Liver (tissue), 10 donors: ENCODE measurements at places on chromosomes 3 and 15. TPM values are rescaled to one million over a fixed set of nuclear protein-coding genes. Genes with fewer than 3 reads are reported as not detected.

- no peak overlapping the region for H3K4me3 ChIP-seq
- no peak overlapping the region for H3K27ac ChIP-seq
- H3K36me3 ChIP-seq: no peaks in the 10 kb centered on the region
- DNase-seq: no peak
Measured at GRCh38 chr3:117750674-117751269, 1041.2 kb downstream of the TUSC7 start.

- H3K27me3 ChIP-seq: peaks cover 3% of the 10 kb centered on the region
- no peaks in the 10 kb centered on the region for H3K36me3 ChIP-seq
- DNase-seq: no peak
- H3K27ac ChIP-seq: no peak overlapping the region
- H3K4me1 ChIP-seq: no peaks in the 10 kb centered on the region
Measured at GRCh38 chr15:57865294-57865693, 158.8 kb downstream of the POLR2M start.

Gene GOLGA6A
- 0.08 TPM for polyA plus RNA-seq

DNA sequence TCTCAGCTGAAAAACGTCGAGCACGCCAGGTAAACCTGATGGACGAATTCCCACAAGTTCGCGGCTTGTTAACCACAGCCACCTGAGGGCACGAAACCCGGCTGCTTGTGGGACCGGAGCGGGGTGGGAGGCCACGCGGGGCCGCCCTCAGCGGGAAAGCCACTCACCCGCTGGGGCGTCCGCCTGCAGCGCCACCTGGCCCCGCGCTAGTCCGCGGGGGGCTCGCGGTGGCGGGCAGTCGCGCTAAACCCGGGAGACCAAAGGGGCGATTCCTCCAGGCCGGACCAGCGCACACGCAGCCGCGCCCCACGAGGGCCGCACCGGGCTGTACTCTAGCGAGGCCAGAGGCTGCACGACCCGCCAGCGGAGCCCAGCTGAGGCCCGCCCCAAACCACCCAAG, 15.7 kb upstream of the CFAP161 start:
- peaks cover 8% of the 10 kb centered on the region for H3K4me1 ChIP-seq
- no peaks in the 10 kb centered on the region for H3K36me3 ChIP-seq
- no peaks in the 10 kb centered on the region for H3K27me3 ChIP-seq
- H3K27ac ChIP-seq: no peak overlapping the region
- DNase-seq: no peak
- peak overlapping the region; percentile 41 for H3K4me3 ChIP-seq

Gene NEO1
- 5.9 TPM for polyA plus RNA-seq

Gene KLF15
- polyA plus RNA-seq: 71.0 TPM

Gene EHD4
- 7.3 TPM for polyA plus RNA-seq

DNA sequence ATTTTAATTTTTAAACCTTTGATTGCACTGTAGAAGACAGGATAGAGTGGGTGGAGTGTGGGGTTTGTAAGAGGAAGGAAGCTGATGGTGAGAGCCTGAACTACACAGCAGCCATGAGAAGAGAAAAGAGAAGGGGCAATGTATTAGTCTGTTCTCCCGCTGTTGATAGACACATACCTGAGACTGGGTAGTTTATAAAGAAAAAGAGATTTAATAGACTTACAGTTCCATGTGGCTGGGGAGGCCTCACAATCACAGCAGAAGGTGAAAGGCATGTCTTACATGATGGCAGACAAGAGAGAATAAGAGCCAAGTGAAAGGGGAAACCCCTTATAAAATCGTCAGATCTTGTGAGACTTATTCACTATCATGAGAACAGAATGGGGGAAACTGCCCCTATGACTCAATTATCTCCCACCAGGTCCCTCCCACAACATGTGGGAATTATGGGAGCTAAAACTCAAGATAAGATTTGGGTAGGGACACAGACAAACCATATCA, 37.3 kb downstream of the STARD5 start:
- no peaks in the 10 kb centered on the region for H3K36me3 ChIP-seq
- H3K27ac ChIP-seq: no peak overlapping the region
- H3K4me1 ChIP-seq: no peaks in the 10 kb centered on the region
- no peak for DNase-seq
- no peak overlapping the region for H3K4me3 ChIP-seq

Gene CNTN6
- not detected for polyA plus RNA-seq

DNA sequence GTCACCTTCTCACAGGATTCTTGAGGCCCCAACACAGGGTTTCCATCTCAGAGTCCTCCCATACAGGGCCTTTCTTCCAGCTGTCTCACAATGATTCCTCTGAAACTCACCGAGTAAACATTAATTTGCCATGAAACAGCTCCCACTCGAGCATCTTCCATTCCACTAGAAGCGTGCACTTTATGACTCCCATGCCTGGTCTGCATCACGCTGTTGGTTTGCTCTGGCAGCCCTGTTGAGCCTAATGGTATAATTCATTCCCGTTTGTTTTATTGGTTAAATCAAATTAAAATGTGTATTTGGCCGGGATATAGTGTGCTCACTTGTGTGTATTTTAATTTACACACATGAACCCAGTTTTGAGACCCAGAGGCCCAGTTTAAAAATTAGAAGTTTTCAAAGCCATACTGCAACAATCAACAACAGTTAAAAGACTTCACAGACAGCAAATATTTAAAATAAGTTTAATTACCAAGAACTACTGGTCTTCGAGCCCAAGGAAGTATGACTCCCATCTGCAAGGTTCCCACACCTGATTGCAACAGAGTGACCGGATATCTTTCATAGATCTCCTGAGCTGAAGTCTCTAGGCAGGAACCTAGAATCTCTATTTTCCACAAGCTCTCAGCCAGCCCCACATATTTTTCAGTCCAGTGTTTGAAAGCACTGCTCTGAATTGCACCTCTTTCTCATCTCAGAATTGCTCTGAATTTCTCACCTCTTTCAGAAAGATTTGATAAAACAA, 42.3 kb upstream of the GYG1 start:
- DNase-seq: no peak
- no peaks in the 10 kb centered on the region for H3K27me3 ChIP-seq
- H3K36me3 ChIP-seq: no peaks in the 10 kb centered on the region
- H3K27ac ChIP-seq: no peak overlapping the region
- no peak overlapping the region for H3K4me3 ChIP-seq
- H3K4me1 ChIP-seq: no peaks in the 10 kb centered on the region

DNA sequence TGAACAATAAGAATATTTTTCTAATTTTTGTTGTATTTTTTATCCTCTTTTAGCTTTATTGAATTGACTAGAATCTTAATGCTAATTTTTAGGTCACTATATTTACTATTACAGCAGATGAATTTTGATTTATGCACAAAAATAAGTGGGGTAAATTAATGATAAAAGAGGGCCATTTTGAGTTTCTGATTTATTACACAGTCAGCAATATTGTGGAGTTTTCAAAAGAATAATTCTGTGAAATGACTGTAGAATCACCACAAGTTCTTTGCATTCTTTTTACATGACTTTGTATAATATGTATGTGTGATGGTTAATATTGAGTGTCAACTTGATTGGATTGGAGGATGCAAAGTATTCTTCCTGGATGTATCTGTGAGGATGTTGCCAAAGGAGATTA, 812.4 kb upstream of the DPPA4 start:
- no peaks in the 10 kb centered on the region for H3K36me3 ChIP-seq
- H3K4me3 ChIP-seq: no peak overlapping the region
- no peaks in the 10 kb centered on the region for H3K27me3 ChIP-seq
- no peaks in the 10 kb centered on the region for H3K4me1 ChIP-seq
- H3K27ac ChIP-seq: no peak overlapping the region

DNA sequence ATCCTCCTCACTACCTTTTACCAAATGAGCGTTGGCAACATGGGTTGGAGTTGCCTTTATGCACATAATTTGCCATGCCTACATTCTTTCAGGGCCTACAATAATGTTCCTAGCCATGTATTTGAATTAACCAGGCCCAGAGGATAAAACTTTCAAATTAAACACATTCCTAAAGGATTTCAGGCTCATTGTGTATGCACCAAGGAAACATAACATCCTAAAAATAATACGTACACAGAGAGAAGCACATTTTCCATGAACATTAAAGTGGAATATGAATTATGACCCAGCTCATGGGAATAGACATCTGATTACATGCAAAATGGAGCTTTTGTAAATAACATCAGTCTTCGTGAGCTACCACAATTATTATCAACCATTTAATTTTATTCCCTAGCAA, 203.3 kb downstream of the RORA start:
- no peak for DNase-seq
- H3K27me3 ChIP-seq: no peaks in the 10 kb centered on the region
- no peak overlapping the region for H3K27ac ChIP-seq
- no peaks in the 10 kb centered on the region for H3K36me3 ChIP-seq

Gene EPHA6
- polyA plus RNA-seq: not detected

GRCh38 chr15:87850916-87851315, 405.6 kb downstream of the NTRK3 start:
- no peaks in the 10 kb centered on the region for H3K4me1 ChIP-seq
- H3K36me3 ChIP-seq: no peaks in the 10 kb centered on the region
- no peak overlapping the region for H3K27ac ChIP-seq
- H3K4me3 ChIP-seq: no peak overlapping the region

DNA sequence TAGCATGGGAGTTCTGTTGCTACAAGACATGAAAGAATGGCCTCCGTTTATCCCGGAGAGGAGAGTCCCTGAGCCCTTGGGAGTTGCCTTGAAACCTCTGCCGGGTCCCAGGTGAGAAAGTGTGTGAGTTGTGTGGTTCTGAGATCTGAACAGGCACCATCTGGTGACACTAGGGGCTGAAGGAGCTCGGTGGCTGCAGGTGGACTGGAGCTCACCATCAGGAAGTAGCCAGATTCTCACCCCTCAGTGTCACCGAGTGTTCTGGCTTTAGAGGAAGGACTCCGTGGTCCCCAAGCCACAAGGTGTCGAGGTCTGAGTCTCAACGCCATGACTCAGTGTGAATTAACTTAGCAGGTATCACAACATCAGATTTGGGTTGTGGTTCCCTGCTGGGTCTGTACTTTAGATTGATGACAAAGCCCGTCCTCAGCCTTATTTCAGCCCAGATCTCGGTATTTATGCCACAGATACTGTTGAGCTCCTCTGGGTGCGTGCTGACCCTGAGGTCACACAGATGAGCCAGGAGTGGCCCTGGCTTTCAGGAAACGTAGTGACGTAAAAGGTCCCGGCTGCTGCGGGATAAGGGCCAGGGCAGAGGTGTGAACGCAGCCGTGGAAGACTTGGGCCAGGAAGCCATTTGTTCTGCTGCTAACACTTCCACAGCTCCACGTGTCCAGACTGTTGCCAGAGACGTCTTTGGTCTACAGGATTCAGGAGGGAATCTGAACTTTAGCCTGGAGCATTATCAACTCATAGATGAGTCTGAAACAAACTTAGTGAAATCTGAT, 54.4 kb downstream of the PGPEP1L start:
- no peak for DNase-seq
- H3K4me1 ChIP-seq: peaks cover 10% of the 10 kb centered on the region
- no peaks in the 10 kb centered on the region for H3K36me3 ChIP-seq
- no peak overlapping the region for H3K4me3 ChIP-seq
- H3K27ac ChIP-seq: no peak overlapping the region

Gene PIERCE2
- polyA plus RNA-seq: 0.78 TPM

- H3K4me1 ChIP-seq: peaks cover 2% of the 10 kb centered on the region
- DNase-seq: no peak
- H3K36me3 ChIP-seq: no peaks in the 10 kb centered on the region
- no peaks in the 10 kb centered on the region for H3K27me3 ChIP-seq
Measured at GRCh38 chr15:40878785-40879184, 4.8 kb upstream of the RHOV start.

Gene PTX3
- not detected for polyA plus RNA-seq

Gene GAP43
- polyA plus RNA-seq: not detected

Gene NUP210
- 9.9 TPM for polyA plus RNA-seq

Gene PLCL2
- polyA plus RNA-seq: 2.6 TPM

- DNase-seq: no peak
- H3K27me3 ChIP-seq: no peaks in the 10 kb centered on the region
- H3K4me1 ChIP-seq: peaks cover 3% of the 10 kb centered on the region
Measured at GRCh38 chr3:72158639-72159326, 373.8 kb upstream of the PROK2 start.

DNA sequence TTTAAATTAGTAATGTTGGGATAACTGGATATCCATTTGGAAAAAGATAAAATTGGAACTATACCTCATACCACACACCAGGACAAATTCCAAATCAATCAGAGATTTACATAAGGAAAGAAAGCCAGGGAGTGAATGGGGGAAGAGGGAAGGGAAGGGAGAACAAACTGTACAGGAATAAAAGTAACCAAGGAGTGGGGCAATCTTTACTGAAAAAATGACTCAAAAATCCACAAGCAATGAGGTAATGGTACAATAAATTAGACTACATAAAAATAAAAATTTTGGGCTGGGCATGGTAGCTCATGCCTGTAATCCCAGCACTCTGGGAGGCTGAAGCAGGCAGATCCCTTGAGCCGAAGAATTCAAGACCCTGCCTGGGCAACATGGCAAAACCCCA, 82.6 kb downstream of the MLH1 start:
- no peak for DNase-seq
- no peaks in the 10 kb centered on the region for H3K27me3 ChIP-seq
- peaks cover 16% of the 10 kb centered on the region for H3K36me3 ChIP-seq
- H3K27ac ChIP-seq: no peak overlapping the region
- no peaks in the 10 kb centered on the region for H3K4me1 ChIP-seq

GRCh38 chr3:78801926-78802561, 965.8 kb downstream of the ROBO1 start:
- no peak overlapping the region for H3K27ac ChIP-seq
- no peak overlapping the region for H3K4me3 ChIP-seq
- H3K4me1 ChIP-seq: no peaks in the 10 kb centered on the region

Gene SLC2A2
- 209 TPM for polyA plus RNA-seq

Gene SPATA12
- polyA plus RNA-seq: not detected

Gene POPDC2
- polyA plus RNA-seq: 0.54 TPM

DNA sequence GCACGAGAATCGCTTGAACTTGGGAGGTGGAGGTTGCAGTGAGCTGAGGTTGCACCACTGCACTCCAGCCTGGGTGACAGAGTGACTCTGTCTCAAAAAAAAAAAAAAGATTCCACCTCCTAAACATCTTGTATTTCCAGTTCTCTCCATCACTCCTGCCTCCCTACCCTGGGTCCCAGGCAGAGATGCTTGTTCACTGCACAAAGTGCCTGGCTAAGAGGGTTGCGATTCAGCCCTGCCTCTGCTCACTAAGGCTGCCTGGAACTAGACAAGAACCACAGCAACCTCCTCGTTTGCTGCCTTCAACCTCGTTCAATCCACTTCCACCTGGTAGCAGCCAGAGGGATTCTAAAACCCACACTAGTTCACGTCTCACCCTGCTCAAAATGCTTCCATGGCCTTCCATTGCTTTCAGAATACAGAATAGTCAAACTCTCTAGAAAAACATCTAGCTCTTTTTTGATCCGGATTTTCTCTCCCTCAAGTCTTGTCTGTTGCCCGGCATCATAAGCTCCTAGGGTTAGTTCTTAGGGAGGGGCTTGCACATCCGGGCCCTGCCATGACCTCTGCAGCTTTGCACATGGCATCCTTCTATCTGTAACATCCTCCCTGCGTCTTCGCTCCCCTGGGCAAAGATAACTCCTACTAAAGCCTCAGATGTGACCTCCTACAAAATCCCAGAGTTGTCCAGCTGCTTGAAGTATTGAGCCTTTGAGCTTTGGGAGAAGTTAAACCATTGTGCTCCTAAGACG, 1.0 kb upstream of the MCM2 start:
- DNase-seq: no peak
- H3K4me1 ChIP-seq: peaks cover 6% of the 10 kb centered on the region
- H3K36me3 ChIP-seq: no peaks in the 10 kb centered on the region
- no peaks in the 10 kb centered on the region for H3K27me3 ChIP-seq

Gene NLGN1
- polyA plus RNA-seq: 0.02 TPM

- H3K27me3 ChIP-seq: no peaks in the 10 kb centered on the region
Measured at GRCh38 chr3:166721466-166721865, 658.6 kb downstream of the ZBBX start.

- H3K27me3 ChIP-seq: no peaks in the 10 kb centered on the region
- no peaks in the 10 kb centered on the region for H3K36me3 ChIP-seq
- peaks cover 2% of the 10 kb centered on the region for H3K4me1 ChIP-seq
Measured at GRCh38 chr3:151766454-151766853, 32.7 kb downstream of the AADACL2 start.
